Central memory CD8-positive, alpha-beta T cell (primary cell): ENCODE measurements at places on chromosomes 4 and X.

DNA sequence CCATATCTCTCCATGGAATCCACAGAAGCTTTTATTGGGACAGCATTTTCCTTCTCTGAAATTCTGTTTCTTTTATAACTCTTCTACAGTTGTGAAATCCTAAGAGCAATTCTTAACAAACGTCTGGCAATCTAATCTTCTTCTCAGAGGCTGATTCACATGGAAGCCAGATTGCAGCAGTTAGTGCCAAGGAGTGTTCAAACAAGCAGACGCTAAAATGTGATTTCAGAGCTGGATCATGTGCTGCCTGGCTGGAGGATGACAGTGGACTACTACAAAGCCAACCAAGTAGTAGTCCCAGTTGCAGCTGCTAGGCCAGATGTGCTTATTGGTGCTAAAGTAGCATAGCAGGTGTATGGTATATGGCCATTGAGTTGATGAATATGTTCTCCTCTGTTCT, 27.7 kb upstream of the GLRB start:
- no peak for DNase-seq

DNA sequence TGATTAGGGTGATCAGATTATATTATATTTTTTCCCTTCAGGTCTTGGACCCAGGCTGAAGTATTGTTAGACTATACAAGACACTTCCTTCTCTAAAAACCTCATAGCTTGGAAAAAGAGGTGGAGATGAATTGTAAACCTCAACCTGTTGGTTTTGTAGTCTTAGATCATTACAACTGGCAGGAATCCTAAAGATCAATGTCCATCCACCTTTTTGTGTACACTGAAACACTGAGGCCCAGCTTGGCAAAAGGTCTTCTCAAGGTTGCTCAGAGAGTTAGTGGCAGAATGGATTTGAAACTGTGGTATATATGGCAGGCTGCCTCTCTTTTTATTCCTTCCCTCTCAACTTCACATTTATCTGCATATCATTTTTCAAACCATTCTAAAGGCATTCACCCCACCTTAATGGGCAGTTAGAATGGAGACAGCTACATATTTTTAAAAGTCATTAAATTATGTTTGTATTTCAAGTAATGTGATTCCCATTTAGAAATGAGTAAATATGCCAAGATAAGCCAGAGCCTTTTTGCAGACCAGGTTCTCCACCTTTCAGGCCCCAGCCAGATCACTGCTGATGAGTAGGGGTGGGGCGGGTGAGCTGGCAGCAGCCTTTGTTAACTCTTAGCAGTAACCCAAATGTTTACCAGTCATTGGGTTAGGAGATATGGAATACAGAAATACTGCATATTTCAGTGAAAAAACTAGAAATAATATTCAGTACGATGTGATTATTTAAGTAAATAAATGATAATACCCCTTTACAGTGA, 243.2 kb upstream of the F9 start:
- no peak for DNase-seq

- DNase-seq: no peak
Observed at GRCh38 chr4:7780751-7781348, 158.8 kb downstream of the AFAP1 start.

- no peak for DNase-seq
Observed at GRCh38 chrX:118521435-118521834, 25.8 kb downstream of the DOCK11 start.

GRCh38 chrX:46647251-46647650, 73.7 kb downstream of the CHST7 start:
- no peak for DNase-seq

DNA sequence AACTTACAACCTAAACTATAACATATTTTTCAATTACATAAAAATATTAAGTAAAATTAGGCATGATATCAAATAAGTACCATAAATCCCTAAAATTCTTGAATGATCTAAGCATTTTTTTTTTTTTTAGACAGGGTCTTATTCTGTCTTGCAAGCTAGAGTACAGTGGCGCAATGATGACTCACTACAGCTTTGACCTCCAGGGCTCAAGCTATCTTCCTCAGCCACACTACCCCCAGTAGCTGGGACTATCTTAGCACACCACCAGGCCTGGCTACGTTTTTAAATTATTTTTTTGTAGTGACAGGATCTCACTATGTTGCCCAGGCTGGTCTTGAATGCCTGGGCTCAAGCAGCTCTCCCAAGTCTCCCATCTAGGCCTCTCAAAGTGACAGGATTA, 1042.3 kb downstream of the FSTL5 start:
- DNase-seq: no peak

GRCh38 chr4:2261853-2262144, at the start of gene MXD4:
TSS of gene MXD4 (minus strand) at chr4:2262109. CDS start at chr4:2261980, 129 bp downstream.
- DNase-seq: no peak

DNA sequence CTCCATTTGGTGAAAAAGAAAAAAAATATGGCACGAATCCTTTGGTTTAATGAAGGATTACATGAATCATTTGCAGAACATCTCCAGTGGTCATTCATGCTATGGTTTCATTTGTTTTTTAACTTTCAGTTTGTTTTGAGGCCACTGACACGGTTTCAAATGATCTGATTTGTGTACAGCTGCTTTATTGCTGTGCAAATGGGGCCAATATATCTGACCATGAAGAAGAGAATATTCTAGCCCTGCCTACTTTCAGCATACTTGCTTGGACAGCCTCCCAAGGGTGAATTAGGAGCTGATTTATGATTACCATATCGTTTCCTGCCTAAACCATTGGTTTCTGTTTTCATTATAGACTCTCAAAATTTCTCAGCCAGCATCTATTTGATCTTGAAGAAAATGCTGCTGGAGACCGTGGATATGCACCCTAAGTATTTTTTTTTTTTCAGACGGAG, 30.7 kb downstream of the SPARCL1 start:
- no peak for DNase-seq

DNA sequence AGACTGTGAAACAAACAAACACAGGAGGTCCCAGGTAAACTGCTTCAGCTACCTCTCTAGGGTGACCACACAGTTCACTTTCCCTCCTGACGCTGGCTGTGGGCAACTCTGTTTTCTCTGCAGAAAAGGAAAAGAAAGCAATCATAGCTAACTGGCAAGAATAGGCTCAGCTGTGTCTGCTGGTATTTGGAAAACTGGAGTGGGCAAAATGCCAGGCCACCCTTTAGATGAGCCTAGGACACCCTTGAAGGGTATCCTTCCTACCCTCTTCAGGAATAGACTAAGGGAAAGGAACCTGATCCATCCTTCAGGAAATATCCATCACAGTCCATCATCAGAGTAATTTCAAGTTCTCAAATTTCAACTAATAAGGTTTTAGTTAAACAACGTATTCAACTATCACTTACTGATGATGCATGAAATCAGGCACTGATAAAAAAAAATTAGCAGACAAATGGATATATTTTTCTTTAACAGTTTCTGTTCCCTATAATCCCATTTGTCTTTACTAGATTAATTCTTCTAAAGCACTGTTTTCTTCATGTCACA, 60.9 kb downstream of the CAMK2D start:
- DNase-seq: no peak

- no peak for DNase-seq
Observed at GRCh38 chr4:7157666-7158065, 34.7 kb upstream of the SORCS2 start.

DNA sequence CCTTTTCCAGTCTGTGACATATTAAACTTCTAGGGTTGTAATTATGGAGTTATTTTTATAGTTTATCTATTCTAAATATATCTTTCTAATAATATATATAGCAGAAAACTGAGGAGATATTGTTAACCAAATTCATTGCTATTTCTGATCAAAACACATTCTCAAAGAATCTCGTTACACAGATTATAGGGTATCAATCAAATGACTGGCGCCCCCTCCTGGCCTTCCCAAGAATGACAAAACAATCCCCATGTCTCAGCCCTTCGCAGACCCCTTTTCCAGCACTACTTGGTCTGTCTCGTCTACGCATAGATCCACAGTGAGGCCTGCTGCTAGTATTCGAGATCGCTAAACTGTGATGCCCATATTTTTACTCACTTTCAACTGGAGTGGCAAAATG, 209.3 kb downstream of the GPC3 start:
- DNase-seq: no peak

DNA sequence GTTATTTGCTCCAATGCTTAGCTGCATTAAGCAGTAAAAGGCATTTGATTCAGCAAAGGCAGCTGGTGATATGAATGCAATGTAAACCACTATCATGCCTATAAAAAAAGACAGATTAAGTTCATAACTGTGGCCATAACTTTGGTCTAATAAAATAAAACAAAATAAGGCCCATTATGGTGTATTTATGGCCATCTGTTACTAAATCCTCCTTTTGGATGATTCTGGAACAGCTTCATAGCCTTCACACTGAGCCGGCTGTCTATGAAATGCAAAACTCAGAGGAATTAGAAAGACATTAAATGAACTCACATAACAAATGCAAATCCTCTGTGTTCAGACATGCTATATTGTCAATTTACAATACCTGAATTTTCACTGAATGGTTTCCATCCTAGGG, 223.7 kb upstream of the FAT4 start:
- DNase-seq: no peak

- DNase-seq: no peak
Observed at GRCh38 chr4:78742300-78742699, 33.9 kb upstream of the BMP2K start.

DNA sequence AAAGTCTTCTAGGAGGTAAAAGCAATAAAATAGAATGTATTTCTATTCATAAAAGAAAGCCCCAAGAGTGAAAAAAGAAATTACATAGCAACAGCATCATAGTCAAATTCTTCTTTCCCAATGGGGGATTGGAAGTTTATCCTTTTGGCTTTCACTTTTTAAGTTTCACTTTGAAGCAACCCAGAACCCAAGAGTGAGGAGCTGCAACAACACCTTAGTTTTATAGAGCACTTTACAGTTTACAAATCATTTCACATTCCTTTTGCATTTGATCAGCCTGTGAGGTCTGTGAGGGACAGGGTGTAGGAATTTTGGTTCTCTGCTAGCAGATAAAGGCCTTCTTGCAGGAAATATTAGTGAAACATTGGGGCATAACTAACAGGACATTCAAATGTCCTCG, 112.0 kb upstream of the NDP start:
- DNase-seq: no peak

DNA sequence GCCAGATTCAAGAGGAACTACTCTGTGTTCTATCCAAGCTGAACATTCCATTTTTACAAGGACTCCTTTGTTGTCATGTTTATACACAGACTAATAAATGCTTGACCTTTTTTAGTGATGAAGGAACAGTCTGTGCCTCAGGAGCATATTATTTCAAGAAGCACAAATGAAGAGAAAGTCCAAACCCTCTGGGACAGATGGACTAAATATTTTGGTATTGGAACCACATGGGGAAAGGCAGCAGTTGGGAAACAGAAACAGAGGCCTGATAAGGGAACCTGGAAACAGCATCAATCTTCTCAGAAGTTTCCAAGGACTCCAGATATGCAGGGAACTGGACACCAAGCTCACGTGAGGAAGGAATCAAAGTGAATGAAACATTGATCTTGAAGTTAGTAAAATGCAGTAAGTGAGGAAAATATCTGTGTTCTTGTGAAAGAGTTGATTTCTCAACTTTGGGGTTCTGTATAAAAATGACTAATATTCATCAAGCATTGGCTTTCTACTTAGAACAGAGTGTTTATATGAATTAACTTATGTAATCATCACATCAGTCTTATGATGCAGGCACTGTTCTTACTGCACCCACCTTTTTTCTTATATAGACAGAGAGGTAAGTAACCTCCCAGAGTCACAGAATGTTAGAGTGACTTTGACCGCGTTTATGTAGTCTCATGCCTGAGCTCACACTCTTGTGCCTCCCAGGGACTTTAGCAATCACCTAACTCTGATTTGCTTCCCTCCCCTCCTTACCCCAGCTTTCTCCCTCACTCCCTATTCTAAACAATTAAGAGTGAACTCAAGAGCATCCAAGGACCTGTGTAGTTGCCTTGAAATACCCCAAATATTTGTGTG, 148.9 kb upstream of the JADE1 start:
- DNase-seq: no peak

DNA sequence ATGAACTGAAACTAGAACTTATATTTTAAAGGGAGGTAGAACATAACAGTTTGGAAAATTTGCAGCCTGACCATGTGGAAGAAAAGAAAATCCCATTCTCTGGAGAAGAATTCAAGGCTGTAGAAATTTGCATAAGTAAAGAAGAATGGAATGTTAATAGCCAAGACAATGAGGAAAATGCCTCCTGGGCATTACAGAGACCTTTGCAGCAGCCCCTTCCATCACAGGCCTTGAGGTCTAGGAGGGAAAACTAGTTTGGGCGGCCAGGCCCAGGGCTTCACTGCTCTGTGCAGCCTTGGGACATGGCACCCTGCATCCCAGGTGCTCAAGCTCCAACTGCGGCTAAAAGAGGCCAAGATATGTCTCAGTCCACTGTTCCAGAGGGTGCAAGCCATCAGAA, 1506.8 kb downstream of the PCDH18 start:
- no peak for DNase-seq

- DNase-seq: no peak
Observed at GRCh38 chr4:24226667-24227066, 336.8 kb upstream of the PPARGC1A start.

DNA sequence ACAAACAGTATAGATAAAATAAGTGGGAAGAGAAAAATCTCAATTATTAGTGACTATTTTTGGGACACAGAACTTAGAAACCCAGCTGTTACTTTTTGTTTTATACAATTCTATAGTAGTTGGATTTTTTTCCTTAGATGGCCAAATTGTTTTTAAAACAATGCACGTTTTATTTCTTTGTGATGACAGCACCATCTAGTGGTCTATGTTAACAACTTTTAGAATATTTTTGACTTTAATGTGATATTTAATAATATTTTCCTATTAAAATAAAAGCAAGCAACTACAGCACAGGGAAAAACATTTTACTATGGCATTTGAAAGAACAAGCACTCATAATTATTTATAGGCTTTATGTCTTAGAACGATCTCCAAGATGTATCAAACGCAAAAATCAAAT, 5.6 kb upstream of the SMIM31 start:
- no peak for DNase-seq

- no peak for DNase-seq
Observed at GRCh38 chr4:145563293-145563985, 55.7 kb upstream of the MMAA start.

DNA sequence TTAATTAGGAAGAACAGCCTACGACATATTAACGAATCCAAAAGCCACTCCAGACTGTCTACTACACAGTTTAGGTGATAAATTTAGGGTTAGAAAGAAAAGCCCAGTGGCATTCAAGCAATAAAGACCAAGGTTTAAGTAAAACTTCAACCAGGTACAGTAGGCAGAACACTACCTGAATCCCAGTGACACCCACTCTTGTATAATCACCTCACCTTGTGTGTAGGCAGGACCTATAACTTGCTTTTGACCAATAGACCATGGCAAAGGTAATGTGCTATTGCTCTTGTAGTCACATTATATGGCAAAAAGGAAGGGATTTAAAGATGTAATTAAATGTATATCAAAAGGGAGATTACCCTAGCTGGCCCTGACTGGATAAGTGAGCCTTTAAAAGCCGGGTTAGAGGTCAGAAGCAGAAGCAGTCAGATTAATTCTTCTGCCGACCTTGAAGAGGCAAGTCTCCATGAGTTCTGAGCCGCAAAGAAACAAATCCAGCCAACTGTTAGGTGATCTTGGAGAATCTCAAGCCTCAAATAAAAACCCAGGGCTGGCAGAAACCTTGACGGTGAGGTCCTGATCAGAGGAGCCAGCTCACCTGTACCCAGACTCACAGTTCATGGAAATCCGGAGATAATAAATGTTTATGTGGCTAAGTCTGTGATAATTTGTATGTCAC, 8.8 kb downstream of the FSTL5 start:
- no peak for DNase-seq

- DNase-seq: no peak
Observed at GRCh38 chr4:138238521-138239292, 3.4 kb downstream of the SLC7A11 start.
